Epithelial cell of proximal tubule (primary cell): ENCODE measurements at places on chromosomes 6 and 20. TPM values are rescaled to one million over a fixed set of nuclear protein-coding genes. Genes with fewer than 3 reads are reported as not detected.

The TTI1 gene
- 14.3 and 29.2 TPM in 2 replicates for total RNA-seq

The HDGFL1 gene
- not detected in 2 replicates for total RNA-seq

The PRRC2A gene
- 81.2 and 93.0 TPM in 2 replicates for total RNA-seq

The RCAN2 gene
- total RNA-seq: 1.4 and 5.3 TPM in 2 replicates

The IRAK1BP1 gene
- 2.8 and 3.6 TPM in 2 replicates for total RNA-seq
